Omental fat pad (tissue), 4 donors: ENCODE measurements at places on chromosomes 2 and 18. TPM values are rescaled to one million over a fixed set of nuclear protein-coding genes. Genes with fewer than 3 reads are reported as not detected.

CELF4 gene
- not detected for total RNA-seq

GRCh38 chr18:39962546-39962945 lies 1992.5 kb upstream of the PIK3C3 start:
- no peak for DNase-seq

GRCh38 chr2:7672027-7672684 lies 754.9 kb downstream of the RNF144A start:
- no peak for DNase-seq

- no peak for DNase-seq
These were observed 76.6 kb downstream of the FIGN start for GRCh38 chr2:163659224-163659623.

IL18R1 gene
- total RNA-seq: 51.9 TPM

SCN9A gene
- 7.0 TPM for total RNA-seq

CIB4 gene
- total RNA-seq: not detected

NEUROD1 gene
- total RNA-seq: not detected

- no peak for DNase-seq
These were observed 117.5 kb downstream of the GALNT14 start for GRCh38 chr2:31020713-31021112.

- no peak for DNase-seq
These were observed 10.6 kb downstream of the FARP2 start for GRCh38 chr2:241366678-241367077.

DNA sequence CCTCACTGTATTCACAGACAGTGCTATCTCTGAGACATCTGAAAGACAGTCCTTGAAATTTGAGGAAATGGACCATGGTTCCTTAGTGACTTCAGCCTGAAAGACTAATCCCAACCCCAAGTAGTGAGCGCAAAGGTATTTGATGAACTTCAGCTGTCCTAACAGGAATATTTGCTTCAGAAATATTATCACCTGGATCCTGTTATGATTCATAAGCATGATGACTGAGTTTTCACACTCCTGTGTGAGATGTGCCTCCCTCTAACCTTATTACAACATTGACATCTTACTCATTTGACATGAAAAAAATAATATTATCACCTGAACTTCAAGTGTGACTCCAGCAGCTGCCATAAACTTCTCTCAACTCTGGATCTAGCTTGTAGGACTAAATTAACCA lies 11.6 kb upstream of the MRPL19 start:
- no peak for DNase-seq

DNAJC10 gene
- 41.9 TPM for total RNA-seq

GRCh38 chr2:95278051-95278471 lies 3.8 kb downstream of the PROM2 start:
- no peak for DNase-seq

GRCh38 chr2:105224444-105224843 lies 17.1 kb upstream of the GPR45 start:
- no peak for DNase-seq

SP5 gene
- total RNA-seq: not detected

DNA sequence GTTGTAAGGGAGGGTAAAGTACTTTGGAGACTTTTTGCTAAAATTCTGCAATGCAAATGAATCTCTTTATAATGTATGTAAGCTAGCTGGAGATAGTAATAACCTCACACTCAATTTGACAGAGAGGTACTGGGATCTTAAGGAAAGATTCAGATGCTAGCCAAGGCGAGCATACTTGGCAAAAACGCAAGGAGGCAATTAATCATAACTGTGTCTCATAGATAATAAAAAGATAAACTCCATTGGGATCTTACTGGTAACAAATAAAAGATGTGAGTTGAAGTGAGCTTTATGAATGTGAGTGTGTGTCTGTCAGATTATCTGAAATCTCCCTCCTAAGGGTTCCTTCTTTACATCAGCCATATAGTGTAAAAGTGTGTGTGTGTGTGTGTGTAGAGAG lies 533.0 kb downstream of the TMX3 start:
- DNase-seq: no peak

SMYD1 gene
- not detected for total RNA-seq

DNA sequence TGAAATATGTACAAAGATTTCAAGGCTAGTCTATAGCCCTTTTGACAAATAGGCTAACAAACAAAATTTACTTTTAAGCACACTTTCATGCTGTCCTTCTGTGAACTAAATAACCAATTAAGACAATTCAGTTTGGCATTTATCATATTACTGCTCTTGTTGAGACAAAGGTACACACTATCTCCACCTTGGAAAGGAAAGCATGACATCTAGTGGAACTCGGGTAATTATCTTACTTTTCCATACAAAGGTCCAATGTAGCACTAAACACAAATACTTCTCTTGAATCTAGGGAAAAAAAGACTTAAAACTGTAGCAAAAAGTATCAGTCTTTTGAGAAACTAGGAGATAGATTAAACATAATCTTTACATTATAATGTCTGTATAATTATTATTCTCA lies 125.0 kb upstream of the CD226 start:
- DNase-seq: no peak

GRCh38 chr2:12824778-12825379 lies 108.1 kb downstream of the TRIB2 start:
- no peak for DNase-seq

GRCh38 chr2:148660999-148661398 lies 16.4 kb downstream of the EPC2 start:
- no peak for DNase-seq

- no peak for DNase-seq
These were observed 44.7 kb downstream of the CTIF start for GRCh38 chr18:48583573-48583972.

GRCh38 chr2:159186462-159186861 lies 100.0 kb downstream of the WDSUB1 start:
- no peak for DNase-seq

GRCh38 chr18:75492852-75493251 lies 65.3 kb upstream of the SMIM21 start:
- DNase-seq: no peak

DNA sequence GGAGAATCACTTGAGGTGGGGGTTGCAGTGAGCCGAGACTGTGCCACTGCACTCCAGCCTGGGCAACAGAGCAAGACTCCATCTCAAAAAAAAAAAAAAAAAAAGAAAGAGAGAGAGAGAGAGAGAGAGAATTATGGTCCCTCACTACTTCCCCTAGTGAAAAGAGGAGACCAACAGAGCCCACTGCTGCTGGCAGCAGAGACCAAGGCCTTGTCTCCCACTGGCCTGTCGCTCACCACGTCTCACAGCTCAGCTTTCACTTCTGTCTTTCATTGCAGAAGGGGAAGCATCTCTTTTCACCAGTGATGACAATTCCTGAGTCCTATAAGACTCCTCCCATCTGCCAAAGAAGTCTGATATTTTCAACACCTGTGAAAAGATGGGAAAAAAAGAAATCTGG lies 81.3 kb downstream of the CLHC1 start:
- no peak for DNase-seq

- no peak for DNase-seq
These were observed 456.5 kb upstream of the SOX11 start for GRCh38 chr2:5235701-5236100.

GRCh38 chr2:235333076-235333475 lies 160.8 kb upstream of the AGAP1 start:
- DNase-seq: no peak

DNA sequence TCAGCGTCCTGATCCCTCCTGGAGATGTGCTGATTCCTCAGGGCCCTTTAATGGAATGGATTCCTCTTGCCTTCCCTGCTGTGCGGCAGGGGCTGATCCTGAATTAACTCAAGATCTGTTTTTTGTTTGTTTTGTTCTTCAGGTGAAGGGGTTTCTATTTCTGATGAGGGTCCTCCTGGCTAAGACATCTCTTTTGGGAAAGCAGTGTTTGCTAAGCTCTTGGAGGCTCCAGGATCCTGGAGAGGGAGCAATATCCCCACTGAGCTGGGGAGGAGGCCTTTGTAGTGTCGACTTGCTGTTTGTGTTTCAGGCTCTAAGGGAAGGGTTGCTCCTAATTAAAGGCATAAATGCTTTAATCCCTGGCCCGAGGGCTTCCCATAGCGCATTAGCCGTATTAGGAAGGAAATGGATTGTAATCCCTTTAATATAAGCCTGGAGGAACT lies 65.3 kb upstream of the FOXI3 start:
- DNase-seq: no peak

DNA sequence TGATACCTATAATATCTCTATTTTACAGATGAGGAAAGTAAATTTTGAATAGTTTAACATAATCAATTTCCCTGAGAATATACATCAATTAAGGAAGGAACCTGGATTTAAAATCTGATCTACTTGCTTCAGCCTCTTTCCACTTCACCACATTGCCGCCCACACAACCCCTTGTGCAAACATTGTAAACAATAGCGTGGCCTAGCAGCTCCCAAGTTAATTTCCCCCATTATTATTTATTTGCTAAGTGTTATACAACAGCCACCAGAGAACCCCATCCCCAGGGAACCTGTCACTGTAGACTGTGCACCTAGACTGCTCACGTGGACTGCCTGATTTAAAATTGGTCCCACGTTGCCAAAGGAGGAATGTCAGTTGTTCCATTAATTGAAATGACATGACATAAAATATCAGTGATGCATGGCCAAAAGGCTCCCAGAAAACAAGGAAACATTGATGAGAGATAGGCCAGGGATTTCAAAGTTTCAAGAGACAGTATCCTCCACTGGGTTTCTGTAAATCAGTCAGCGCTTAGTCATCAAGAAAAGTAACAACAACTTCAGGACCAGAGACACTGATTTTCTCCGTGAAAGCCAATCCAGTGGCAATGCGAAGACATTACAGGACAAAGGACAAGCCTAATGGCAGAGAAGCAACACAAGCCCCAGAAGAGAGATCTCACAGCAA lies 41.3 kb downstream of the SCG2 start:
- DNase-seq: no peak

CHRND gene
- not detected for total RNA-seq

DNA sequence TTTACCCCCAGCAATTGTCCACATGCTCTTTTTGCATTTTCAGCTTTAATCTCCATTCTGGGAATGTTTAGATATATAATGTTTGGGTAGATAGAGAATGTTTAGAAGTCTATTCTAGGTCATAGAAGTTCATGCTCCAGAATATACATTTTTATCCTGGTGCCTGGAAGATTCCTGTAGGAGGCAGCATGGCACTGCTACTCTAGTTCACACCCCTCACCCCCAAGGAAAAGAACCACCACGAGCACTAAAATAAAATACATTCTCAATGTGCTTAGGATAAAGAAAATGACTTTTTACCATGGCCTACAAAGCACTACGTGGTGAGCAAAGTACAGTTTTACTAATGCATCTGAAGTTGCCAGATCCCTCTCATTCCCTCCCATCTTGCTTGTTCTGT lies 53.8 kb downstream of the MYO1B start:
- no peak for DNase-seq

PLEKHH2 gene
- 9.8 TPM for total RNA-seq

IL36B gene
- not detected for total RNA-seq

MARCHF4 gene
- not detected for total RNA-seq

- no peak for DNase-seq
These were observed 171.8 kb downstream of the UBR3 start for GRCh38 chr2:169999054-169999453.
